ENCODE measurements at places on chromosomes 7 and 10.
A peak's percentile ranks its signal among the peaks of the same experiment; 100 is the strongest.

DNA sequence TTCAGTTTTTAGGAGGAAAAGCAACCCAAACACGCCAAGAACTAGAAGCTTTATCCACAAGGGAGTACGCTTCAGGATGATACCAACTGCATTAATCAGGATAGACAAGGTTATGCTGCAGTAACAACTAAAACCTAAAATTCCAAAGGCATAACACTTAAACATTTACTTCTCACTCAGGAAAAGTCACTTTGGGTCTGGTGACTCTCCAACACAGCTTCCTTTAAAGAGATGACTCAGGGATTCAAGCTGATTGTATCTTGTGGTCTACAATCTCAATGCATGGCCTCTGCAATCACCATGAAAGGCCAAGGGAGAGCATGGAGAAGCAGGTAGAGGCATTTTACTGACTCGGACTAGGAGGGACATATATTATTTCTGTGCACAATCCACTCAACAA, 315.8 kb downstream of the KCNMA1 start:
- DNase-seq: no peak

- DNase-seq: no peak
Observed at GRCh38 chr10:34789966-34790506, 25.1 kb downstream of the PARD3 start.

DNA sequence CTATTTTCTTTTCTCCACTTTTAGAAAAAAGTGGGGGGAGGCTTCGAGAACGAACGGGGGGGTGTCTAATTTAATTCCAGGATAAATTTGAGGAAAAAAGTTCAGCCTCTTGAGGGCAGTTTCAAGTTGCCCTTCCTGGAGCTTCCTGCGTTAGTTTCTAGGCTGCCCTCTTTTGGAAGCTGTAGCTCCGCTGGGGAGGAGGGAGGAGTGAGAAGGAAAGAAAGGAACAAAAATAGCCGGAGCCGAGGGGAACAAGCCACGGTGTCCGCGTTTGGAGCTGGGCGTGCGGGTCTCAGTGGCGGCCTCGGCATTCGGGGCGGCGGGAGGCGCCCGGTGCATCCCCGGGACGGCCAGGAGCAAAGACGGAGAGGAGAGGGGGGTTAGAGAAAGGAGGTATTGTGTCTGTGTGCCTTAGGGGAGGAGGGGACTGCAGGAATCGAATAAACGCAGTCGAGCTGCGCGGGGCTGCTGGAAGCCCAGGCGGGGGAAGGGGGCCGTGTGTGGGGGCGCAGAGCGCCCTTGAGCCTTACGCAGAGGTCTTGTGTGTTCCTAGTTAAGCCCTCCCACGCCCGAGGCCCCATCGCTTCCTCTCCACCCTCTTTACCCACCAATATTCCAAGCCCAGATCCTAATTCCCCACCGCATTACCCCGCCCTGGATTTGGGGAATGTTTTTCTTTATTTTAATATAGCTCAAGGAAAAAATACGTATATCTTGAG, 2.0 kb upstream of the TNRC18 start:
- DNase-seq: no peak

DNA sequence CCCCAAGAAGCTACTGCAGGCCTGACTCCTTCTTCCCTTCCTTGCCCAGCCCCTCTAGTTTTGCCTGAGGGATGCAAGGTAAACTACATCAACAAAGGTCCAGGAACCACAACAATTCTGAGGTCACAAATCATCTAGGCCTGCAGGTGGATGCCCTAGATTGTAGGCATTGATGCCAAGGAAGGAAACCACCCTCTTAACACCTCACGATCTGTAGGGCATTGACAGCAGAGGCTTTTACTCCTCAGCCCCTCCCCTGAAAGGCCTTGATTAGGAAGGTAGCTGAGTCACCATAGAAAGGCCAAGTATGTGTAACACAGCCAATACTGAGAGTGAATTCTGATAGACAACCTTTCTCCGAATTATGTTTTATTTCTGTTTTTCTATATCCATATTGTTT, 46.7 kb upstream of the FAM3C start:
- DNase-seq: peak; percentile 73

DNA sequence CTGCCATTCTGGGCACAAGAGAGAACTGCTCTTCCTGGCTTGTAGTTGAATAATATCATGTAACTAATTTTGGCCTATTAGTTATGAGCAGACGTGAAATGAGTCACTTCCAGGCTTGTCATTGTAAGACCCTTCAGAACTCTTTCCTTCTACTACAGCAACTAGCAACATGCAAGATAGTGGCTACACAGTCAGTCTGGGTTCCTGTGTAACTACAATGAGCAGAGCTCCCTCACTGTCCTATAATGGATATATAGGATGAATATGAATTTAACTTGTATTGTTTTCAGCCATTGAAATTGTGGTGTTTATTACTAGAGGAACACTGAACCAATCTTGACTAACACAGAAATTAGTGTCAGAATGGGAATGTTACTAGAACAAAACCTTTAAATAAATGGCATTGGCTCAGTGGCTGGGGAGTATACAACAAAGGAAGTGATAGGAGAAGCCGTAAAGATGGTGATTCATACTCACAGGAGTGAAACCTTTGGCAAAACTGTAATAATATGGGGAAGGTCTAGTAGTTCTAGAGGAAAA, 2.9 kb upstream of the MTPN start:
- peak; percentile 12 for DNase-seq

DNA sequence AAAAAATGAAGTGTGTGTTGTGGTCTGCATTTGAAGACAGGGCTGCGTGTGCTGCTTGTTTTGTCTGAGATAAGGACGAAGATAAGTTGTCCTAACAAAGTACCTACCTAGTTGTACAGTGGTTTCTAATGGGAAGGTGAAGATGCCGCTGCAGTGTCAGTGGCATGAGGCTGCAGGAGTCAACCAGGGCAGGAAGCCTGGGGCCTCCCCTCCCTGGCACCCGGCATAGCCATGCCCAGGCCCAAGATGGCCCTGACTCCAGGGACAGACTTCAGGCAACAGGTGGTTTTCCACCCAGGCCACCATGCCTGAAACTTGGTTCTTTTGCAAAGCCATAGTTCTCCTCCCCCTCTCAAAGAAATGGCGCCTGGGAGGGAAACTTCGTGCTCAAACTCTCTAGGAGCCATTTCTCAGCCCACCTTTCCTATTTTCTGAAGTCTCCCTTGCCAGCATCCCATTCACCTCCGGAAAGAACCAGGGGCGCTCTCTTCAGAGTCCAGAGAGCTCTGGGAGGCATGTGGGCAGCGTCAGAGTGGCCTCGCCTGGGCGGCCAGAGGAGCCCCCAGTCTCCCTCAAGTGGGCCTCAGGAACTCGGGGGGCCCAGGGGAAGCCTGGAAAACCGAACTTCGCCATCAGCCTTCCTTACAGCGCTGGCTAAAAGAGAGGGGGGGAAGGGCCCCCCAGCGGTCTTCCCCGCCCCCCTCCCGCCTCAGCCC, 2.1 kb upstream of the KAT6B start:
- peak; percentile 15 for DNase-seq

GRCh38 chr10:130141878-130142277, 5.7 kb downstream of the GLRX3 start:
- no peak for DNase-seq

DNA sequence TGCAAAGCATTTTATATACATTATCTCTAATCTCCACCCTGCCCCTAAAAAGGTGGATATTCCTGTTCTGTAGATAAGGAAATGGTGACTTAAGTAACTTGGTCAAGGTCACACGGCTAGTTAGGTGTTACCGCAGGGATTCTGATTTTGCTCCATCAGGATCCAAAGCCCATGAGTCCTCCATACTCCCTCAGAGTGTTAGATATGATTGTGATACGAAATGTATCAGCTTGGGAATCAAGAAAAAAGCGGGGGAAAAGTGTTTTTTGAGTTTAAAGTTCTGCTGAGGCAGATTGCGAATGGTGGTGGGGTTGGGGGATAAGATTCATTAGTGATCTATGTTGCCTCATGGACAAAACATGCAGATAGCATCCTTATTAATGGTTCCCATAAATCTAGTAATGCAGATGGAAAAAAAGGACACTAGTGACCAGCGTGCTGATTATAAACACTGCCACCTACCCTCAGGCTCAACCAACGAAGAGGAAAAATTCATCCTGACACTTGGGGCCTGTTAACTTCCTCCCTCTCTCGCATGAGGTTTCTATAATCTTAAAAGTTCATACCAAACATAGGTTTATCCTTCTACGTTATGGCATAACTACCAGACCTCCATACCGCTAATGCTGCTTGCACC, 2.3 kb downstream of the ICA1 start:
- no peak for DNase-seq

DNA sequence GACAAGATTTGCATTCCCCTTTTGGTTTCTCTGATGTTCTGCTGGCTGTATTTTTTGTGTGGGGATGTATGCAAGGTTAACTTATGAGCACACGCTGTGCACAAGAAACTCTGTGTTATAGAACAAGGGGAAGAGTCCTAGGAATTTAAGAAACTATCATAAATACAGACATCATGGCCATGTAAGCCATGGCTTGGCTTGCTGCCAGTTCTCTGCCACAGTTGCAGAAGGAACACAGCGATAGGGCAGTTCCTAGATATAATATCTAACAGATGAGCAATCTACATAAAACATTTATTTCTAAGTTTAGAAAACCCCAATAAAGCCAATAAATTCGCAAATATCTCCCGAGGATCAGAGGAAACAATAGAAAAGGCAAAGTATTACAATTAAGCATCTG, 153.3 kb downstream of the LRRTM3 start:
- DNase-seq: no peak

GRCh38 chr10:45514291-45515270, 140.6 kb downstream of the ALOX5 start:
- DNase-seq: no peak

DNA sequence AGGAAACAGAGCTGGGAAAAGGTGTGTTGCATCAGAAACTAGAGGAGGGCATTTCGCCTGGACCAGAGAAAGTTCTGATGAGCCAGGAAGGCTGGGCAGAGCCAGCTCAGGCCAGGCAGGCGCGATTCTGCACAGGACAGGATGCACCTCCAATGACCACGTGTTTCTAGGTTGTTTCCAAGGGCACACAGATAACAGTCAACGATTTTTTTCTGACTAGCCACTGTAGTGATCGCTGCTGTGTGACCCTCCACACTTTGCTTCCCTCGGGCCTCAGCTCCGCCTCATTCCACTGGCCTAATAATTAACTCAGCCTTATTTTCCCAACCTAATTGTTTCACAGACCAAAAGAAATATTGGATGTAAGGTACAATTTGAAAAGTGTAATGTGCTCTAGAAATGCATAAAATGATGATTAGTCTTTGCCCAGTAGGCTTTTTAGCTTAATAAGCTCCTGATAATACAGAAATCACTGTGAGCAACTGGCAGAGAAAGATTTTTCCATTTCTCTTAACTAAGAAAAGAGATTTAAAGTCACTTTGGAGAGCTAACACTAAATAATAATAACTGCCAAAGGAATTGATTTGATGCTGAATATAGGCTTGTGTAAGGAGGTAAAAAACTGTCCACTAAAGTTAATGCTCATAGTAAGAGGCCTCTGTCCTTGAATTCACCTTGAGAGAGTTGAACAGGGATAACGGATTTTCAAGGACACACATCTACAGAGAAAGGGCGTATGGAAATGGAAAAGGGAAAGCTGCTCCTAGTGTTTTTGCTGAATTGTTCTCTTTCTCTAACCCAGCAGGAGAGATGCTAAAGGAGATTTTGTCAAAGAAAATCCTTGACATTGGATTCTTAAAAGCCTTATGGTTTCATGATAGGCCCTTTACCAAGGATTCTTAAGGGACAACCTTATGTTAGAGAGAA, 291.0 kb upstream of the C7orf33 start:
- no peak for DNase-seq

GRCh38 chr10:108436096-108436495, 1271.6 kb upstream of the SORCS1 start:
- DNase-seq: no peak

- no peak for DNase-seq
Observed at GRCh38 chr7:95974108-95974507, 201.8 kb downstream of the DYNC1I1 start.

- no peak for DNase-seq
Observed at GRCh38 chr10:109988212-109988596, 19.6 kb upstream of the ADD3 start.

- DNase-seq: no peak
Observed at GRCh38 chr10:63466144-63466935, 563 bp upstream of the JMJD1C start.

GRCh38 chr10:92732958-92733357, 43.2 kb downstream of the HHEX start:
- DNase-seq: no peak

DNA sequence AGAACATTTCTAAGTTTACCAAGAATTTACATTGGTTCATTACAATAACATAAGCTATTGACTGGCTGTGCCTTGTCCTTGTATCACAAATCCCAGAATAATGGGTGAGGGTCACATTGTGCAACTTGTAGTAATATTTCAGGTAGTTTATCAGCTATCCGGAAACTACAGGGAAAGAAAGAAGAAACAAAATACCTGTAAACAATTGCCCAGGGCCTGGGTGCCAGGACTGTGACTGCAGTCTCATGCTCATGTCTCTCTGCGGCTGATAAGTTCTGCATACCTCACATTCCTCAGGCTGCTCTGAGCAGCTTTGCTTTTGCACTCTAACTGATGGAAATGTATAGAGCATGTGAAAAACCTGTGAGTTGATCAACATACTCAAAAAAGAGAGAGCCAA, 131.8 kb upstream of the TRIM24 start:
- DNase-seq: no peak

Data from T-helper 2 cell (primary cell).